ENCODE measurements at places on chromosomes 3 and 15.
A peak's percentile ranks its signal among the peaks of the same experiment; 100 is the strongest.

DNA sequence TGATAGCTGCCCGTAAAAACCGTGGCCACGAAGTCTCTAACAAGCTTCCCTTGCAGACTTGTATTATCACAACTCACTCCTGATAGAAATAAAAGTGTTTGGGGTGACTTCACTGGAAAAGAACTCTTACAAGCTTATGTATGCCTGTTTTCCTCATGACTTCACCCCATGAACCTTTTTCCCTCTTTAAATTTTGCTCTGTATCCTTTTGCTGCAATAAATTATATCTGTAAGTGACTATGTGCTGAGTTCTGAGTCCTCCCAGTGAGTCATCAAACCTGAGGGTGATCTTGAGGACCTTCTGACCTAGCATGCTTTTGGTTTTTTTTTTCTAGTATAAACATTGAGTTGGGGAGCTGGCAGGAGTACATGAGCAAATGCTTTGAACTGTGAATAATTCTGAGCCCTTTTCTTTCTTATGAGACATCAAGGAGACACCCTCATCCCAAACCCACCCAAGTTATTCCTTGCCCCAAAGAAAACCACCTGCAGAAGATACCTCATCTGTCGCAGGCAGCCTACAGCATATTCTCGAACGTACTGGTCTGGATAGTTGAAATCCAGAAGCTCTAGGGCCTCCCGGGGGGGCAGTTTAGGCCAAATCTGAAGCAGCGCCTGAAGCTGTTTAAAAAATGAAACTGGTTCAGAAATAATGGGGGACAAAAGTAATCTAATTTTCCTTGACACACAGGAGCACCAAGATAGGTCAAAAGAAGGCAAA lies 85.9 kb downstream of the FAIM start:
- peak; percentile 86 for DNase-seq

- DNase-seq: no peak
Measured at GRCh38 chr3:157956176-157956575, 150.0 kb downstream of the SHOX2 start.

DNA sequence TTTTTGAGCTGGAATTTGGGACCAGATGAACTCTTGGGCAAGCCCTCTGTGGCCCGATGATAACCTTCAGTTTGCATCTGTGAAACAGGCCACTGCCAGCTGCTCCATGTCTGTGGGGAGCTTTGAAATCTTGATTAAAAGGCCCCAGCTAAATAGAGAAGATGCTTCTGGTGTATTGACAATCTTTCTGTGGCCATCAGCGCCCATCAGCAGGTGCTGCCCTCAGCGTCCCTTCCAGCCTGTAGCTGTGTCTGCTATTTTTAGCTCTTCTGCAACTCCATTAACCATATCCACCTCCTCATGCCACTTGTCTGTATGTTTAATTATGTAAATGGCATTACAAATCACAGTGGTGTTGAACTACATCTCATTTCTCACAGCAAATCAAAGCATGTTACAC lies 54.0 kb downstream of the CHCHD6 start:
- DNase-seq: no peak

DNA sequence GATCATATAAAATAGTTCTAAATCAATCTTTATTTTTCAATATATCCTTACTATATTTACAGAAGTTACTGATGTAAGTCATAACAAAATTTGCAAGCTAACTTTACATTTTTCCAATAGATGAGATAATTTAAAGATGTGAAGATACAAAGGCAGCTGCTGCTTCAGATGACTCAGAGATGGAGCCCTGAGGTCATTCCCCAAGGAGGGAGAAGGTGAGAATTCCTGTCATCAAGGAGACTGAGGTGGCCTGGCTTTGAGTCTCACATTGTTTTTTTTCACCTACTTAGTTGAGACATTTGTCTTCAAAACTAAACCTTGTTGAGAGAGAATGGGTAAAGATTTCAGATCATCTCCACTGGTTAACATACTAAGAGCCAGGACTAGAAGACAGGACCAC lies 3.9 kb upstream of the SAMD7 start:
- no peak for DNase-seq

- DNase-seq: no peak
Measured at GRCh38 chr15:77034695-77035489, 36.0 kb downstream of the TSPAN3 start.

GRCh38 chr3:102163039-102163817 lies 271.6 kb upstream of the ZPLD1 start:
- DNase-seq: peak; percentile 84
